Activated effector memory CD4-positive, alpha-beta T cell treated with Interleukin-2 at 50 U/mL for 16 hours (primary cell): ENCODE measurements at places on chromosomes 2 and 18.
A peak's percentile ranks its signal among the peaks of the same experiment; 100 is the strongest.

GRCh38 chr2:8472545-8473323, 209.1 kb upstream of the ID2 start:
- no peak for DNase-seq

DNA sequence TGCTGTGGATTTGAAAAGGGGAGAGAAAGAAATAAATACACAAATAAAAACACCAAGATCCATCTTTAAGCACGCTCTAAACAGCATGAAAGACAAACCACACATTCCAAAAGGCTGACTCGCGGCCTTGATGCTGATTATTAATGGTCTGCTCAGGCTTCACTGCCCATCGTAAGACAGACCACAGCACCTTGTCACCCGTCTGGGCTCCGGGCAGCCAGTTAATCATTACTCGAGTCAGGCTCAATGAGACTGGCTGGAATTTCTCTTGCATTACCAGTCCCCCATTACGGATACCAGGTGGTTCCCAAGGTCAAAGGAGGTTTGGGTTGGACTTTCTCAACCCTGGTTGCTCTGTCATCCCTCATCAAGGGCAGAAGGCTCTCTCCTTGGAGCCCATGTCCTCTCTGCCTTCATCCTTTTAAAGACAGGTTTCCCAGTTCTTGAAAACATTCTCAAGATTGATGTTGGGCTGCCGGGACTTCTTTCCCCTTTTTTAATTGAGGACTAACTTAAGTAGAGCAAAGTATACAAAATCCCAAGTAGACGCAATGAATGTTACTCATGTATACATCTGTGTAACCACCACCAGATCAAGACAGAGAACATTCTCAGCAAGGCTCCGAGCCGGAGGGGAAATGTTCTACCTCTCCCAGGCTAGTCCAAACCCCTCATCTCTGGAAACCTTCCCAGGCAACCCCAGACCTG, 8.1 kb downstream of the SMAD7 start:
- no peak for DNase-seq

- no peak for DNase-seq
Measured at GRCh38 chr18:79394534-79395307, 1.0 kb upstream of the NFATC1 start.

GRCh38 chr18:74459889-74460288, 2.8 kb upstream of the DIPK1C start:
- DNase-seq: no peak

DNA sequence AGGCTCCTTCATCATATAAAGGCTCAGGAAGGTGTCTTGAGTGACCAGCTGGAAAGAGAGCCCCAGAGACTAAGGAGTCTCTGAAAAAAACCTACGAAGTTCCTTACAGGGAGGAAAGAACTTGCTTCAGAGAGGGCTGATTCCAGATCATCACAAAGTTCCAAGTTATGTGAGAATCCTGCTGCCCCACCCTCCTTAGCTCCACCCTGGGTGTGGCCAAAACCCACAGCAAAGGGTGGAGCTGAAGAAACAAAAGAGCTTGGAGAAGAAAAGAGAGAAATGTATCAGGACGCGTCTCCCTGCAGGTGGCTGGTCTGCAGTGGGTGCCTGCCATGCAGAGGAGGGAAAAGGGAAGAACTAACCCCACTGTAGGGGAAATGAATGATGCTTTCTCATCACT, 32.8 kb upstream of the ZNF396 start:
- DNase-seq: no peak

DNA sequence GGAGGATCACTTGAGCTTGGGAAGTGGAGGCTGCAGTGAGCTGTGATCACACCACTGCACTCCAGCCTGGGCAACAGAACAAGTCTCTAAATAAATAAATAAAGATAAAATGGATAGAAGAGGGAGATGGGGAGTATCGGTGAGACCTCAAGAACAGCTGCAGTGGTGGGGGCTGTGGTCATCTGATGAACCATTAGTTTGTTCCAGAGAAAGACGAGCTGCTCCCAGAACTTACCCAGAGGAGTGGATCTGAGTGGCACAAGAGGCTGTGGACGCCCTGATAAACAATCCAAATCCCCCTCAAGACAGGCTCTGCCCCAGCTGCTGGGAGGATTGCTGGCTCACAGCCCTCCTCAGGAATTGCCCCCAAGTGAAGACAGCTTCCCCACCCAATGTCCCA, 26.7 kb downstream of the TMEM127 start:
- no peak for DNase-seq

DNA sequence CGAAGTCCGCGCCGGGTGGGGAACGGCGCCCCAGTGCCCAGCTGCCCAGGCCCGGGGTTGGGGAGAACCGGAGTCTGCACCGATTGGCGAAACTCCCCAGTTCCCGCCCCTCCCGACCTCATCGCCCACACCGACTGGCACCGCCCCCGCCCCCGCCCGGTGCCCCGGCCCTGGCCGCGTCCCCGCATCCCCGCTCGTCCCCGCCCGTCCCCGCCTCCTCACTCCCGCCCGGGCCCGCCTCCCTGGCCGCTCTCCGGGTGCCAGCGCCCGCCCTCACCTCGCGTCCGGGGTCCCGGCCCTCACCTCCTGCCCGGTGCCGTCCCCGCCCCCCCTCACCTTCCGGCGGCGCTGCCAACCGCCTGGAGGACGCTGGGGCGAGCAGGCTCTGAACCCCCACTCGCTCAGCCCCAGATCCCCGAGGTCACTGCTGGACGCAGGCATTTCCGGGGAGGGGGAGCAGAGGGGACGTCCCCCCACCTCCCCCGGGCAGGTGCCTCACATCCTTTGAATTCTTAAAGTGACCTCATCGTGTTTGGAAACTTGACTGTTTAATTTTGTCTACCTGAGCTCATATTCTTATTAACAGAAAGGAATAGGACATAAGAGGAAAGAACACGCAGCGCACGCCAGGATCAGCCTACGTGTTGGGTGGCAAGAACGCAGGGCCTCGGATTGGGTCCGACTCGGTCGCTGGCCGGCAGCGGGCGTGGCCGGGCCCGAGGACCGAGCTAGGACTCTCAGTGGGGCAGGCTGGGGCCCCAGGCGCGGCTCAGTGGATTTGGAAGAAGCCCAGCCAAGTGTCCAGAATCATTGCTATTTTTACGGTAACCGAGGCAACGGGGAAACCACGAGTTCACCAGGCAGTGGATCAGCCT, at the start of gene FAM110C:
Gene FAM110C, minus strand, starts transcription at position 35 of the 875 bp plus-strand sequence. CDS start 120 bp downstream, outside the sequence.
- peak; percentile 29 for DNase-seq

DNA sequence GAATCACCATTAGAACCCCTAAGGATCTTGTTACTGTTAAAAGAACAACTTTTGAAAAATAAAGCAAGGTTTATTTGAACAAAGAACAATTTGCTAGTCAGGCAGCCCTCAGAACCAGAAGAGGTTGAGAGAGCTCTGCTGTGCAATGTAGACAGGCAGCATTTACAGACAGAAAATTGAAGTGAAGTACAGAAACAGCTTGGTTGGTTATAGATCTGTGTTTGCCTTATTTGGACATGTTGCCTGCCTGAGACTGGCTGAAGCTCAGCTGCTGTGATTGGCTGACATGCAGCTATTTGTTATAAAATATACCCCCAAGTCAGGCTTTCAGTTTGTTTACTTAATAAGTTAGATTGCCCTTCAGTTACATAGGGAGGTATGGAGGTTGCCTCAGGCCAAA, 12.5 kb downstream of the MSTN start:
- no peak for DNase-seq

DNA sequence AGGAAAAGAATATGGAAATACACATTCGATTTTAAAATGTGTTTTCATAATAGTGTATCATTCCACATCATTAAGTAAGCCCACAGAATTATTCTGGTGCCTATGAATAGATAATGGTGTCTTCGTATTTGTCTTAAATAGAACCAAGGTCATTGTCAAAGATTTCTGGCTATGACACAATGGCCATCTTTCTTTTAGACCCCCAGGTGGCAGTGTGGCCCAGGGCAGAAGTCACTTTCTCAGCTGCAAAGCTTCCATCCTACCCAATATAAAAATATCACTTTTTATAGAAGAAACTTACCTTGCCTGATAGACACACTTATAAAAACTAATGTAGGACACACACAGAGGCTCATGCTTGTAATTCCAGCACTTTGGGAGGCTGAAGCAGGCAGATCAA, 57.5 kb downstream of the ZRANB3 start:
- DNase-seq: no peak

DNA sequence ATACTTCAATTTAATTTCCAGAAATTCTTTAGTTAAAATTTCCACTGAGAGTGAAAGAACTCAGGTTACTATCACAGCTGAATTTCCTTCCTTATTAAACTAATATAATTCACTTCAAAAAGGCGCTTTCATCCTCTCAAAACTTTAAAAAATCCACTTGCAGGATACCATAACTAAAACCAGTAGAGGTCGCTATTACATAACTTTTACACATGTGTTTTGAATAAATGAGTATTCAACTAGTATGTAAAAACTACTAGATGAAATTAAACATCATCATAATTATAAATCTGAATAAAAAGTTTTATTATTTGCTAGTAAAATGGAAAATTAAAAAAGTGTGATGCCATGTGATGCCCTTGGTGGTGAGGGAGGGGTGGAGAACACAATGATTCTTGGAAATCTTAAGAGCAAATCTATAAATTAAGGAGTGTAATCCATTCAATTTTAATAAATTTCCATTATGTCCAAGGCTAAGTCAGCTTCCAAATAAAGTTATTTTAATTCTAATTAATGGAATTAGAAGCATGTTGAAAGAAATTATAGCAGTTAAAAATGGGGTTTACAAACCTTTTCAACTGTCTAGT, 61.4 kb downstream of the SOS1 start:
- no peak for DNase-seq

DNA sequence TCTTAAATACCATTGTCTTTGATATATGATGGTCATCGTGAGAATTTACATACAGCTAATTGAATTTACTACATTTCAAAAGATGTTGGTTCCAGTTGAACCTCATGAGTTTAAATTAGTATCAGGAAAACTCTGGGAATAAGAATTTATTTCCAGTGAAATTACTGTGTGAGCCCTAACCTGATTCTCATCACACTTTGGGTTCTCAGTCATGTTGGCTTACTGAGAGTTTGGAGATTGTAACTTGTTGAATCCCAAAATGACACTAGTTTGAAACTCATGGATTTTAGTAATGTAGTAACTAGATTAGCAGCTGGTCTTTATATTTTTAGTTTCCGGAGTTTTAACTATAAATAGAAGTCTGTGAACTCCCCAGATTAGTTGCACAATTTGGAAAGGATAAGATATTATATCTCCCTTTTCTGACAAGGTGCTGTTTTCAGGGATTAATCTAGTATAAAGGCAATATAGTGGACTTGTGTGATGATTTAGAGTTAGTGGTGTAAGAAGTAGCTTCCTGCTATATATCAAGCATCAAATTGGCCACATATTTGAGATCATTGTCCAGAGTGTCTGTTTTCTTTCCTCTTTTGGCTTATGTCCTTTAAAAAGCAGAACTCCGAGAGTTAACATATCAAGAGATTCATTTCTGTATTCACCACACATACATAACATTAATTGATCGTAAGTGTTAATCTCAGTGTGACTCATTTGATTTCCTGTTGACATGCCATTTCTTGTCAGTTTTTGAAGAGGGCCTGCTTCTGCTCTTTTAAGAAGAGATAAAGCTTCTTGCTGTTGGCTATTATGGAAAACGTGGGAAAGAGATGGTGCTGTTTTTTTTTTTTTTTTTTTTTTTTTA, 15.7 kb downstream of the NDUFV2 start:
- no peak for DNase-seq

DNA sequence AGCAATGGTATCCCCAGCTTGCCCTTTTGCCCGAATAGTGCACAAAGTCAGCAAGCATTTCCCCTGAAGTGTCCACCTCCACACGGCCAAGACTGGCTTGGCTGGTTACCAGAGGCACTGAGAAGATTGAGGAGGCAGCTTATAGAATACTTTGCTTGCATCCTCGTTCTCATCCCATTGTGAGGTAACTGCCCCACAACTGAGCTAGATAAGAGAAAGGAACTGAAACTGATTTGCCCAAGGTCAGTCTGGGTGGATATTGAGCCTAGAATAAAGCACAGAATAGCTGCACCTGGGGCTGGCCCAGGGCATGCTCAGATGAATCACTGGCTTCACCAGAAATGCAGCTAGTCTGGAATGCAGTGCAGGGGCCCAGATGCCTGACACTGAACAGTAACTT, 32.7 kb upstream of the MAP4K3 start:
- DNase-seq: no peak

GRCh38 chr18:28972333-28972907, 795.5 kb upstream of the CDH2 start:
- no peak for DNase-seq

DNA sequence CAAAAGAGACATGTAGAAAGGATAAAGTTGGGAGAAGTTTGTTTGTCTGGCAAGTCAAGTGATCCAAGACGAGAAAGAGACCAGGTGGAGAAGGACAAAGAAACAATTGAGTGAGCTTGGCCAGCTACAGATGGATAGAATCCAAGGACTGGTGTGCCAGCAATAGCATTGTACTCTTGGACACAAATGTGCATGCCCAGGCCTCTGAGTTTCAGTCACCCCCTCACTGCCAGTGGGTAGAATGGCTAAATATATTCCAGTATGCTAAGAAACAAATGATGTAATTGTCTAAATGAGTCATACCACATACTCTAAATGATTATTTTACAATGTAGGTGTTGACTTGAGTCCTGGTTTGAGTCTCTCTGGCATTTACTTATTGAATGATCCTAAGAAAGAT, 881.3 kb downstream of the LRRTM4 start:
- no peak for DNase-seq

GRCh38 chr18:28063926-28064325, 113.0 kb downstream of the CDH2 start:
- no peak for DNase-seq

GRCh38 chr2:185892484-185892883, 153.9 kb downstream of the FSIP2 start:
- no peak for DNase-seq

GRCh38 chr18:74050807-74051206, 96.8 kb downstream of the FBXO15 start:
- no peak for DNase-seq

GRCh38 chr2:224628416-224628815, 43.3 kb upstream of the CUL3 start:
- DNase-seq: no peak

GRCh38 chr2:38483776-38484501, 106.9 kb upstream of the ATL2 start:
- no peak for DNase-seq

DNA sequence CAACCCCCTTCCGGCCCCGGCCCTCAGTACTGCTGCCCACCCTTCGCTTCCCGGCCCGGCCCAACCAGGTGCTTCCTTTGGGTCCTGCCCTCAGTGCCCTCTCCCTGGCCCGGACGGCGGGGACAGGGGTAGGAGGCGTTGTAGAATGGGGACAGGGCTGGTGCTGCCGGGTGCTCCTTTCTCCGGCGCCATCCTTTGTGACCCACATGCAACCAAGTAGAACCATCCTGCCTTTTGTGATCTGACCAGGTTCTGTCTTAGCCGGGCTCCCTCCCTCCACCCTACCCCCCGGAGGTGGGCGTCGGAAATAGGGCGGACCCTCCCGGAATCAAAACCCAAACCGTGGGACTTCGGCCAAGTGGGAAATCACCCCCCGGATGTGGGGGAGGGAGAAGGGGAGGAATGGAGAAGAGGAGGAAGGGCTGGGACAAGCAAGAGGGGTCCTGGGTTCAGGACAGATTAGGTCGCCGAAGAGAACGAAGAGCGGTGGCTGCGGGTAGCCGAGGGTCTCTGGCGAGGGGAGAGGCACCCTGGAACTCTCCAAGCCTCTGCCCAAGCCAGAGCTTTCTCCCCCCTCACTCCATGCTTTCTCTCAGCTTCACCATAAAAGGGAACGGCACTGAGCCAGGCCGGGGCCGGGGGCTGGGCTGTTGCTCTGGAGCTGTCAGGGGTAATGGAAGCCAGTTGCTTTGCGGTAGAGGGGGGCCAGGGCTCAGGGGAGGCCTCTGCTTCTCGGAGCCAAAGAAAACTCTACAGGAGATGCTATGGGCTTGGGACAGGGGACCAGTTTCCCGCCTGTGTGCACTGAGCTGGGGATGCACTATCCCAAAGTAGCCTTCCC, 756 bp upstream of the OST4 start:
- DNase-seq: no peak
